ENCODE measurements at places on chromosomes 5 and 9.
A peak's percentile ranks its signal among the peaks of the same experiment; 100 is the strongest.

DNA sequence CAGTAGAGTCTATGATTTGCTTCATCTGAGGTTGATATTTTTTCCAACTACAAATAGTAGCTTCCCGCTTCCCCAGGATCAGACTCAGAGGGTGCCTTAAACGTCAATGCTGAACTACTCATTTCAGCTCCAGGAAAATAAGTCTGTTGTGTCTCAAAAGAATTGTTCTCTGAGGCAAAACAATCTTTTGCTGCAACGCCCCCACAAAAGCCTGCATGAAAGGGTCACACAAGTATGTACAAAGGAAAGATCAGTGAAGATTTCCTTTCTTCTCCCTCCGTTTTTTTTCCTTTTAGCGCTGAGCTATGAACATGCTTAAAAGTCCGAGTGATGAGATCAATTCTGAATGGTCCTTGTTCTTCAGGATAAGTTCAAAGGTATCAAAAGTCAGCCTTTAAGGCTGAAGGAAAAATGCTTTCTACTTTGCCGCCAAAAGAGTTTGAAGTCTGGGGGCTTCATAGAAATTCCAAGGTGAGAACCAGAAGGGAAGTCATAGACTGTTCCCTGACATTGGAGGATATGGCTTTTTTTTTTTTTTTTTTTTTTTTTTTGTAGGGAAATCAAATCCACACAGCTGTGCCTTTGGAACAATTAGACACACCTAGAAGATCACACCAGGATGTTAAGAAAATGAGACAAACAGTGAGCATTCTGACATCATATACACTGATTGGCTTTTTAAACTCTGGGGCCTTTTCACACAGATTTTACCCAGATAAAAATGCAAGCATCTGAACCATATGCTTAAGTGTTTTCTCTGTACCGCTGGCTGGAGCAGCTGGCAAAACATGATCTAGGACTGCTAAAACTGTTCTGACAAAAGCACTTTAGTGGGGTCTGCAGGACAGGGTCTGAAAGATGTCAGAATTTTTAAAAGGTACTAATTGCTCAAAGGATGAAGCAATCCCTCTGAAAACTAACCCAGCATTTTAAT is 329.3 kb downstream of the ENC1 start:
- DNase-seq = no peak

- DNase-seq = no peak
Observed at GRCh38 chr5:20030125-20030524, 42.1 kb upstream of the CDH18 start.

GRCh38 chr5:131758520-131758900 is 38.3 kb downstream of the FNIP1 start:
- DNase-seq = no peak

GRCh38 chr5:109743041-109743531 is 53.4 kb downstream of the MAN2A1 start:
- DNase-seq = no peak

GRCh38 chr5:18563853-18564252 is 929.6 kb downstream of the TAF11L14 start:
- no peak for DNase-seq

- DNase-seq = peak; percentile 14
Observed at GRCh38 chr5:138753794-138754698, 821 bp downstream of the CTNNA1 start.

DNA sequence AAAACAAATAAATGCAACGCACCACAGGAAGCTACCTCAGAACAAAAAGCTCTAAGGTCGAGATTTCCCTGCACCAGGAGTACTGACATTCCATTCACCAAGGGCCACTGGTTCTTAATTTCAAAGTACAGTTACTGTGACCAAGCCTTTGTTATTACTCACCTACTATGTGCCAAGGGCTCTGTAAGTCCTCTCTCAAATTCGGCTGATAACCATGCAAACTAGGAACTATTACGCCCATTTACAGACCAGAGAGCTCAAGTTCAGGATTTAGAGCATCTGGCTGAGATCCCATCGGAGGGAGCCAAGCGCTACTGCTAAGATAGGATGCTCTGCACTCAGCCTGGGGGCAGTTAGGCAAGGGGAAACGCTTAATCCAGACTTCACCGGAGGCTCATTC is 5.6 kb downstream of the MYO10 start:
- no peak for DNase-seq

DNA sequence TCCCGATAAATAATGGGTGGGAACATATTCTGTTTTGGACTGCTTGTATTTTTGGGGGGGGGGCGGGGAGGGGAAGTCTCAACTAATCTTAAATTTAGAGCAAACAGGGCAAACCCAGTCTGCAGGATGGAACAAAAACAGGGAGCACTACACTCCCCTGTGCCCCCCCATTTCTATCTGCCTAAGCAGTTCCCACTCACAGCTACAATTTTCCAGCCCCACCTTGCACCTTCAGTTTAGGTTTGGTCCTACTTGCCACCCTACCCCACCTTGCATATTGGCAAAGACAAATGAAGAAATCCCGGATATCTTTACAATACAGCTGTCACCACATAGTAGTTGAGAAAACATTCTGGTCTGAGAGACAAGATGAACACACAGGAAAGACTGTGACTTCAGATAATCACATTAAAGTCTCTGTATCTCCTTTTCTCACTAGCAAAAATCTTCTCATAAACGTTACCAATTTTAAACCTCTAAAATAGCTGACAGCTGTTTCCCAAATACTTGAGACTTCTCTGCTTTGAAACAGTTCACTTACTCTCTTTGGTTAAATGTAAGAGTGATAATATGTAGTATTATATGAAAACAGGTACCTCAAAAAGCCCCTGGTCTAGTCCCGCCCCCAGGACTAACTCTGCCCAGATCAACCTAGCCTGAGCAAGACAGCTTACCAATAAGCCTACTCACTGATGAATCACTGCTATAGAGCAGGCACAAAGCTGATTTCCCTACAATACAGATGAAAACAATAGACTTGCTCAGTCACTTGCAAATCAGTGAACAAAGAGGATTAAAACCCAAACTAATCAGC is 5.2 kb upstream of the RAPGEF6 start:
- DNase-seq = peak; percentile 40

DNA sequence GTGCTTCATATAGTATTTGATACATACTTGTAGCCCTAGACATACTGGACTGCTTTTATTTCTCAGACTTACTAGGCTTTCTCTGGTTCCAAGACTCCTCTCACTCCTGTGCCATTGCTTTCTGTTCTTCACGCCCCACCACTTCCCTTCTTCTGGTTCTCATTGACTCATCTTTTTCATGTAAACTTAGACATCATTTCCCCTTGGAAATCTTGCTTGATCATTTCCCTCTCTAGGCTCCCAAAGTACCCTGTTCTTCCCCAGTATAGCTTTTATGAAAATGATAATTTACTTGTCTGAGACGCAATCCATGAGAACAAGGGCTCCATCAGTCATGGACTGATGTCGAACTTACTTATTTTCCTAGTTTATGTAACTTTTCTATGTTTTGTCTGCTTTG is 83.5 kb downstream of the TLR4 start:
- DNase-seq = no peak

DNA sequence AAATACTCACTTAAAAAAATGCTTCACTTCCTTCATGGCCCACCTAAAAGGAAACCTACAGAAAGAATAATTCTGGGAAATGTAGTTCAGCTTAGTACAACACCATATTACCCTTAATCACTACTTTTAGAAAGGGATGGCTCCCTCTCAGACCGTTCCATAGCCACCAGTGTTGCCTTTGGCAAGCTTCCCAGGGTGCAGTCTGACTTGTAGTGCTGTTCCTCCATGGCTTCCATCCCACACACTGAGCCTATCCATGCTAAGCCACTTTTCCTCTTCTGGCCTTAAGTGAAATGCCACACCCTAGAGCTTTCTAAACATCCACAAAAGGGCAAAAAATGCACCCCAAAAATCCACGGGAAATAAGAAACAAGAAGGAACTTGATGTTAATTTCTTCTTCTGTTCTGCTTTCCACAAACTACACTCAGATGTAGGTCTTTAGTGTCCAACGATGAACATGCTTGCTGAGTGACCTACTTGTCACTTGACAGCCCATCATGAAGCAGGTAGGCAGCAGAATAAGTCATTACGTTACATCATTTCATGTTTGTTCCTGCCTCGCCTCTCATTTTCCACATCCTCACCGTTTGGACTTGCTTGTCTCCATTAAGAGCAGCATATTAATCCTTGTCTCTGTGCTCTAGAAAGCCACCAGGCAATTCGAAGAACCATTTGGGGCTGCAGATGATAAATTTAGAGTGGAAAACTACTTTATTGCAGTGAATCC is 391.1 kb upstream of the GRAMD2B start:
- DNase-seq = no peak

- DNase-seq = no peak
Observed at GRCh38 chr5:168925160-168925559, 346.0 kb upstream of the PANK3 start.

- no peak for DNase-seq
Observed at GRCh38 chr9:113563826-113564497, 100.4 kb downstream of the RGS3 start.

- DNase-seq = peak; percentile 14
Observed at GRCh38 chr9:98807070-98807813, at the start of gene GALNT12. Gene GALNT12, plus strand, starts transcription at chr9:98807670. Its CDS starts 29 bp downstream, at chr9:98807699.

DNA sequence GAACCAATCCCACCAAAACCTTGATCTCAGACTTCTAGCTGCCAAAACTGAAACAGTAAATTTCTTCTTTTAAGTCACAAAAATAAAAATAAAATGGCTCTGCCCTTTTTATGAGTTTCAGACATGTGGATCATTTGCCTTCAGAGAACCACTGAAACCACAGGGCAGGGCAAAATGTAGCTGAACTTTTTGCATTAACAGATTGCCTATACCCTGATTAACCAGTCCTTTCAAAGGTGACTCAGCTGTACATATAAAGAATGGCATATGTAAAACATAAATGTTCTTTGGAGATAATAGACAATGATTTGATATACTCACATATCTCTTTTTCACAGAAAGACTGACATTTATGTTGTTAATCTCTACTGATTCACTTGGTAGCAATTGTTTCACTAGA is 187.1 kb upstream of the GRIN3A start:
- DNase-seq = no peak

GRCh38 chr9:120556775-120557174 is 23.2 kb downstream of the CDK5RAP2 start:
- no peak for DNase-seq

DNA sequence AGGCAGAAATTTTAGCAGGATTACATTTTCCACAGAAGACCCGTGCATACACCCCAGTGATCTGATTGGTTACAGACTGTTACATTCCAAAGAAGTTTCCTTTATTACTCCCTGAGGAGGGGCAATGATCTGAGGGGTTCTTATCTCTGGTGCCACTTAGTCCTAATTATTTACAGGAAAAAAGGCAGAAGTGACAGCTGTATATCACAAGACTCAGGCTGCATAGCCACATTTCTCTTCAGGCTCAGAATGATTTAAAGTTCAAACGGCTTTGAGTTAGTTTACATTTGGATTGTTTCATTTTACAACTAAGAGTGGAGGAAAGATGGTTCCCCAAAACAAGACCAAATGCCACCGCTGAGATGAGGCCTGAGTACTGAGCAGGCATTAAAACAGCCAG is 17.3 kb downstream of the NAIF1 start:
- DNase-seq = no peak

DNA sequence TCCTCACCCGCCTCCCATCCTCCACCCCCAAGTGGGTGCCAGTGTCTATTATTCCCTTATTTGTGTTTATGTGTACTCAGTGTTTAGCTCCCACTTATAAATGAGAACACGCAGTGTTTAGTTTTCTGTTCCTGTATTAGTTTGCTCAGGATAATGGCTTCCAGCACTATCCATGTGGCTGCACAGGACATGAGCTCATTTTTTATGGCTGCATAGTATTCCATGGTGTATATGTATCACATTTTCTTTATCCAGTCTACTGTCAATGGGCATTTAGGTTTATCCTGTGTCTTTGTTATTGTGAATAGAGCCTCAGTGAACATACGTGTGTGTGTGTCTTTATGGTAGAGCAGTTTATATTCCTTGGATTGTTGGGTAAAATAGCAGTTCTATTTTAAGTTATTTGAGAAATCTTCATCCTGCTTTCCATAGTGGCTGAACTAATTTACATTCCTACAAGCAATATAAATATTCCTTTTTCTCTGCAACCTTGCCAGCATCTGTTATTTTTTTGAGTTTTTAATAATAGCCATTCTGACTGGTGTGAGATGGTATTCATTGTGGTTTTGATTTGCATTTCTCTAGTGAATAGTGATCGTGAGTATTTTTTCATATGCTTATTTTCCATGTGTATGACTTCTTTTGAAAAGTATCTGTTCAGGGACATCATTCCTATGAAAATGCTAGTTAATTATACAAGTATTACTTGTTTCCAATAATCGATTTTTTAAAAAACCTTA is 164.0 kb upstream of the CCDC152 start:
- DNase-seq = no peak

DNA sequence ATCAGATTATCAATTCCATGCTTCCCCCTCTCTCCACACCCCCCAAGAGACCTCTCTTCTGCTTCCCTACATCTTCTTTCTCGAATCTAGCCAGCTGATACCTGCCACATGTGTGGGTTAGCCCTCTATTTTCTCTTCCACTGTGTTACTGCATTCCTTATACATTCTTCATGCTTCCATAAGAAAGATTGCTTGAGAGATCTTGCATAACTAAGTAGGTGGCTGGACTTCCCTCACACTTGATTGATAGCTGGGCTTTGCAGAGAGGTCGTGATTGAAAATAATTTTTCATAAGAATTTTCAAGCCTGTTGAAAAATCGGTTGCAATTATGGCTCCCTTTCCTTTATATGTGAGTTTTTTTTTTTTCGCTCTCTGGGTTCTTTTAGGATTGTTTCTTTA is 33.0 kb upstream of the PANK3 start:
- DNase-seq = no peak

- DNase-seq = no peak
Observed at GRCh38 chr5:177440211-177440989, 6.2 kb upstream of the PRR7 start.

- DNase-seq = no peak
Observed at GRCh38 chr9:89412541-89412940, 85.4 kb downstream of the SEMA4D start.

- no peak for DNase-seq
Observed at GRCh38 chr5:140282266-140282665, 20.6 kb downstream of the PFDN1 start.

Measured in activated naive CD8-positive, alpha-beta T cell treated with anti-CD3 and anti-CD28 coated beads, Interleukin-2, amount 50 U/mL, for 16 hours (primary cell).